Esophagus muscularis mucosa (tissue), 4 donors: ENCODE measurements at places on chromosomes 1 and 21.
A peak's percentile ranks its signal among the peaks of the same experiment; 100 is the strongest.

DNA sequence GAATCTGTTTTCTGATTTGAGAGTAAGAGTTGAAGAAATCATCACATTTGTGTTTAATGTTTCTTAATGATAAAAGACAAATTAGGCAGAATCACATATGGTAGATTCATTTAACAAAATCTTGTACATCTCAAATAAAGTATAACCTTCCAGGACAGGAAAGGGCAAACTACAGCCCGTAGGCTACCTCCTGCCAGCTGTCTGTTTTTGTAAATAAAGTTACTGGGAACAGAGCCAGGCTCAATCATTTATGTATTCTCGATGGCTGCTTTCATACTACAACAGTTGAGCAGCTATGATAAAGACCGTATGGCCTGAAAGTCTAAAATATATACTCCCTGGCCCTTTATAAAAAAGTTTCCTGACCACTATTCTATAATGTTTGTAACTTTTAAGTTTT, 204.1 kb downstream of the COL24A1 start:
- no peak for DNase-seq

- DNase-seq, result no peak
Observed at GRCh38 chr1:181021811-181022434, 747 bp downstream of the STX6 start.

DNA sequence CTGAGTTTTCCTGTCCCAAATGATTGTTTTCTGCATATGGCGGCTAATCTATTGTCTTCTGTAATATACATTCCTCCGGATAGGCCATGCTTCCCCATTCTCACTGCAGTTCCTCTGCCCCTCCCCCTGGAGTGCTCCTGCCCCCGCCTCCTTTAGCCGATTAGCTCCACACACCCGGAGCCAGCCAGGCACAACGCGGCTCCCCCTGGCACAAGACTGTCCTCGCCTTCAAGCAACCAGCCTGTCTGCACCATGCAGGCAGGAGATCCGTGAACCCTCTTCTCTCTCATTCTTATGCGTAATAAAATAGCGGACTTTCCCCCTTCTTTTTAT, 18.0 kb downstream of the SERTAD4 start:
- DNase-seq, result no peak

GRCh38 chr1:6582370-6582769, 2.6 kb downstream of the ZBTB48 start:
- no peak for DNase-seq

DNA sequence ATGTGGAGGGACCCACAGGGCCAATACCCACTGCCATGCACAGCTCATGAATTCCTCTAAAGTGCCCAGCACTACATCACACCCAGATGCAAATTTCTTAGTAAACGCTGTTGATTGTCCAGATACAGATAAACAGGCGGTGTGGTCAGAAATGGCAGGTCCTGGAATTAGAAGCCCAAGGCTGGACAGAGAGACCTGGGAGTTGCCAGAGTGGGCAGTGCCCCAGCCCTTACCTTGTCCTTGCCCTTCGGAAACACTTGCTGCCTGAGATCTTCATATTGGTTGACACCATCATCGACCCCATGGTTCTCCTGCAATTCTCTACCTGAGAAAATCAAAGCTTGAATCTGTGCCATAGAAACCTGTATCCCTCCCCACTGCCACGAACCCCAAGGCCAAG, 149.3 kb upstream of the ETV3 start:
- DNase-seq, result peak; percentile 79

DNA sequence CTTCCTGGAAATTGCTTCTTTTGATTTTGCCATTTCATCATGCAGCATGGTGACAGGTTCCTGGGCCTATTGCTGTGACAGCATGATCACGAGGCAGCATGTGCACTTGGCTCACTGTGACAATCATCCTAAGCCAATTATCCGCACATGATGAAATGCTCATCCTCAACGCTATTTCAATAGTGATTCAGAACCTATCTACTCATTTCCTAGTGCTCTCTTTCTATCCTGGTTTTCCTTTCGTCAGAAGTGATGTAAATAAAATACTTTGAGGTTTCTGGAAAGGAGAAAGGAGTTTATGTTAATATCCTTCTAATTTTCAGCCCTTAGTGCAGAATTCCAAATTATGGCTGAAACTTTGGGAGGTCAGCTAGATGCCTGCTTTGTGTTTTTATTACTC, 110.6 kb upstream of the ADAMTS5 start:
- no peak for DNase-seq

- DNase-seq, result no peak
Observed at GRCh38 chr1:161172776-161173376, 4.4 kb downstream of the B4GALT3 start.

- DNase-seq, result no peak
Observed at GRCh38 chr21:24903994-24904635, 703.2 kb downstream of the MRPL39 start.

- DNase-seq, result no peak
Observed at GRCh38 chr1:55249646-55250398, 34.7 kb upstream of the USP24 start.
